ENCODE measurements at places on chromosomes 1 and 21.
A peak's percentile ranks its signal among the peaks of the same experiment; 100 is the strongest.

DNA sequence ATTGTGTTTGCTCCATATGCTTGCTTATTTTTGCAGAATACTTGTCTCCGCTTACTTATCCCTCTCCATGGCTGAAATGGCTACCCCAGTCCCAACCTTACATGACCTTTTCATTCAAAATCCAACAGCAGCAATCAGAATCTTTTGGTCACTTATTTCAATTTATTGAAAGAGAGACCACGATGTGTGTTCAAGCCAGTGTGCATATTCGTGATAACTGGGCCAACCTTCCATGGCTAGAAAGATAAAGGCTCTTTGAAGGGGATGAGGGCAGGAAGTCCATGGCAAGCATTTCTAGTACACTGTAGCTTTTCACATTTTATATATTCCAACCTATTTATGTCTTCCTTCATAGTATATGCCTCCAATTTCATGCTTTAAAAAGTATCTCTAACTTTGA lies 23.1 kb downstream of the HSD11B1 start:
- no peak for DNase-seq

DNA sequence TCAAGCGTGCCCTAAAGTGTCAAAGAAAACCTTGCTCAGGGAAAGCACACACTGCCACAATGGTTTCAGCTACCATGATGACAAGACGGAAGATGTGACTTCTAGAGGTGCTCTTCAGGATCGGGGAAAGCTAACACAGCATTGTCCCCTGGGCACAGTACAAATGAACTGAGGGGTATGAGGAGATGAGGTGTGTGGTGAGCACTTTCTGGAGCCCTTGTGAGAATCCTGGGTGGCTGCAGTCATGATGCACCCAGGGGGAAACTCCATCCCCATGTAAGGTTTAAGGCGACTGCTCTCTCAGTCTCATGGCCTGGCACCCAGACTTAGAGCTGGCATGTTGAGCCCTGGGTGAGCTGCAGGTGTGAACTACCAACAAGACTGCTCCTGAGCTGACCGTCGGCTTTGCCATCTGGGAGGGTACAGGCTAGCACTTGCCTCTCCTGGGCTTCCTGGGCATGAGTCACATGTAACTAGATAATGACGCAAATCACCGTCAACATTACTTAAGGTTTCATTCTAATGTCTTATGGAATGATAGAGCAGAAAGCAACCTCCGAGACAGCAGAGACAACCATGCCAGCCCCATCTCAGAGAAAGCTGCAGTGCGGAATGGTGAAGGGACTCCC lies 144.6 kb downstream of the CLIC6 start:
- DNase-seq = no peak

- no peak for DNase-seq
These were observed 41.4 kb upstream of the LMX1A start for GRCh38 chr1:165397944-165398343.

DNA sequence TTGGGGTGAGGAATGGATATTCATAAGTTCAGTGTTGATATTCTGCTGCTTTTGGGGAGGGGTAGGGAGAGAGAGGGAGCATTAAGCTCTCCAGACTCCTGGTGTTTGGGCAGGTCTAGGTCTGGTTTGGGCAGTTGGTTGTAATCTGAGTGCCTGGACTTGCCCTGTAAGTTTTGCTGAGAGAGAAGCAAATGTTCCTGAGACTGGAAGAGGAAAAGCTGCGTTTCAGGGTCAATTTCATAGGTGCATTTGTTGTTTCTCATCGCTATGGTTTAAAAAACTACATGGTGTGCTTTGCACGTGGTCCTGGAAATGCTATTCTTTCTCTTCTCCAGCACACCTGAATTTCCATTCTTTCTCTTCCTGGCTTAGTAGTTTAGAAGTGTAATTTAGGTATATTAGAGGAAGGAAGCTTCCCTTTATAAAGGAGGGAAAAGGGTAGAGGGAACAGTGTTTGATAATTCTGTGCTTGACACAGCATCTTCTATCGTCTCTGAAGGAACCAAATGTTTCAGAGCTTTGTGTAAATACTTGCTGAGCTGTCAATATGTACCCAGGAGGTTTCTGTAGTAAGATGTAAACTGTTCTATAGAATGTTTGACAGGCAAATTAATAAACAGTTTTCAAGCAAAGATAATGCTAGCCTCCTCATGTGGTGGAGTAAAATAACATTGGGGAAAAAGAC lies 6.3 kb downstream of the ARID1A start:
- DNase-seq = no peak

- no peak for DNase-seq
These were observed 24.3 kb downstream of the PGBD5 start for GRCh38 chr1:230401763-230402294.

- DNase-seq = no peak
These were observed 842 bp upstream of the ZC3H12A start for GRCh38 chr1:37473431-37474045.

DNA sequence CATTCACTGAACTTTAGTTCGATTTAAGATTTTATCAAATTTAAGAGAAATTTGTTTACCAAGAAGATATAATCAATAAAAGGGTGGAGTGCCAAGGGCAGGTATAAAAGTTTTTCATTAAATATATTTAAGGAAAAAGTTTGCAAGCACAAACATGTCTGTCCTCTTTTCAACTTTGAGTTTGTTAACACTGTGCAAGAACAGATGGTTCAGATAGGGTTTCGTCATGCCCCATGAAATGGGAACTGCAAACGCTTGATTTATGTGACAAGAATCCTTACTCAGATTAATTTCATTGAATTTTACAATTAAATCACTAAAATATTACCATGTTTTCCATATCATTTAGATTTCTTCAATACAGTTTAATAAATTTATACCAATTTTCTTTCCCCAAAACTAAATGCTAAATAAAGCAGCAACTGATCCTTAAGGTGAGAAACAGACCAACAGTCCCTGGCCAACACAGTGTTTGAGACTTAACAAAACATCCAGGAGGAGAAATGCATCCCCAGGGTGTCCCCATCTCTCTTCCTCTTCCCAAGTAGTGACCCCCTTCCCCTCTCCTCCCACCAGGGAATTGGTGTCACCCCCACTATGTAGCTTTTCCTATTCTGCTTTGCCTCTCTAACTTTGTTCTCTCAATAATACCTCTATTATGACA lies 292.9 kb downstream of the LTN1 start:
- no peak for DNase-seq

- DNase-seq = no peak
These were observed 5.0 kb upstream of the CDC14A start for GRCh38 chr1:100347009-100347966.

- DNase-seq = no peak
These were observed 17.9 kb downstream of the UBL4B start for GRCh38 chr1:110130113-110130591.

- no peak for DNase-seq
These were observed 85.2 kb upstream of the VAV3 start for GRCh38 chr1:108050158-108050557.

GRCh38 chr21:20641241-20641640 lies 357.0 kb upstream of the NCAM2 start:
- DNase-seq = no peak

DNA sequence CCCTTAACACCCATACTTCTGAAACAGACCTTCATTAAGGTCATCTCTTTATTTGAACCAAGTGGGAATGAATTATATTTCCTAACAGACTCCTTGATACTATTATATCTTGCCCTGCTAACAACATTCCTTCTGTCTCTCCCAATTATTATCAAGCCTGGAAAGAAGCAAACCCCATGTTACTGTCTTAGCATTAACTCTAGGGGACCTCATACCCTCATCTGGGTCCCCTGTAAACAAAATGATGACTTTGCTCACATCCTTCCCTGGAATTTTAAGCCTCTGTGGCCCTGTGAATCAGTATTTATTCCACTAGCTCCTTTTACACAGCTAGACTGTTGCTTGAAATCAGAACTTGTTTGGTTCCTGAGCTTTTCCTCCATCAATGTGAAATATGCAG lies 38.3 kb upstream of the BCL10 start:
- no peak for DNase-seq

- DNase-seq = no peak
These were observed 34.1 kb downstream of the ACOT7 start for GRCh38 chr1:6359216-6360116.

DNA sequence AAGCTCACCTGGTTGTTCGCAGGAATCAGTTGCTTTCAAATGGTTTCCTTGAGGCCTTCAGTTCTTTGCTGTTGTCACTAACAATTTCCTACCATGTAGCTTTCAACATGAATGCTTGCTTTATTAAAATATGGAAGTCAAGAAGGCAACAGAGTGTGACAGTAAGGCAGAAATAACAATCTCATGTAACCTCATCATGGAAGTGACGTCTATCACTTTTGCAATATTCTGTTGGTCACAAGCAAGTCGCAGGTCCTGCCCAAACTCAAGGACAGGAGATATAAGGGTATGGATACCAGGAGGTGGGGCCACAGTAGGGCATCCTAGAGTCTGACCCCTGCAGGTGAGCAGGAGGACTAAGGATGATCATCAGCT lies 296.8 kb upstream of the ZP4 start:
- no peak for DNase-seq

GRCh38 chr1:169024800-169025271 lies 81.7 kb upstream of the ATP1B1 start:
- DNase-seq = no peak

DNA sequence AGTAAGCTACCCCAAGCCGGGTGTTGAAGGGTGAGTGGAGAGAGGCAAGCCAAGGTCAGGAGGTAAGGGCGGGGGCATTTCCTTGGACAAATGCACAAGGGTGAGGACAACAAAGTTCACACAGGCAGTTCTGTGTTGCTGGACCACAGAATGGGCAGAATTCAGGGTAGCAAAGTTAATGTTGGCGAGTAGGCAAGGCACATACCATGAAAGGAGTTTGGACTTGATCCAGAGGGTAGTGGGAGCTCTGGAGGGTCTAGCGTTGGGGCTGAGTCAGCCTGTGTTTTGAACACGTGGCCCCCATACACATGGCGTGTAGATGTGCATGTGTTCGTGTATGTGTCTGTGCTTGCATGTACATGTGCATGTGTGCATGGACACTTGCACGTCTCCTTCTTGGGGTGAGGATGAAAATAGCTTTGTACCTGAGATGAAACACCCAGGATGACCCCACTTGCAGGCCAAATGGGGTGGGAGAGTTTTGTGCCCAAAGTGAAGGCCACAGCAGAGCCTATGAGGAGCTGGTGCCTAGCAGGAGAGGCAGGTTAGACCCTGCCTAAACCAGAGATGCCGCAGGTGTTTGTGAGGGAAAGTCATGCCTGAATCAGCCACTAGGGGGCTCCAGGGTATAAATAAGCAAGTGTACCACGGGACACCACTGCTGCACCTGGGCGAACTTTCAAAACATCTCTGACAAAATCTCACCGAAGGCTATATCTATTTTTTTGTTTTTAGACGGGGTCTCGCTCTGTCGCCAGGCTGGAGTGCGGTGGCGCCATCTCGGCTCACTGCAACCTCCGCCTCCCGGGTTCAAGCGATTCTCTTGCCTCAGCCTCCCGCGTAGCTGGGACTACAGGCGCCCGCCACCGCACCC lies 21.8 kb downstream of the SLC27A3 start:
- peak; percentile 61 for DNase-seq

DNA sequence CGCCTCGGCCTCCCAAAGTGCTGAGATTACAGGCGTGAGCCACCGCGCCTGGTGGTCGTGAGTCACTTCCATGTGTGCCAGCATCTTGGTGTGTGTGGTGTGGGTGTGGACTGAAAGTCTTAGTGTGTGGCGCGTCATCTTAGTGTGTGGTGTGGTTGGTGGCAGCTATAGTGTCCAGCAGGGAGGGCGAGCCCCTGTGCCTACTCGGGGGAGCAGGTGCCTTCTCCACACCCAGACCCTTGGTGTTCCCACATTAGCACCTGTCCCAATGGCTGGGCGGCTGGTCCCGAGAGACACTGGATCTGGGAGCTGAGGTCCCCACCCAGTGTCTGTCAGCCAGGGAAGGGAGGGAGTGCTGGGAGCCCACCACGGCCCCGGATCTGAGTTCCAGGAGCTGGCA lies 2.8 kb downstream of the SCNN1D start:
- DNase-seq = no peak

DNA sequence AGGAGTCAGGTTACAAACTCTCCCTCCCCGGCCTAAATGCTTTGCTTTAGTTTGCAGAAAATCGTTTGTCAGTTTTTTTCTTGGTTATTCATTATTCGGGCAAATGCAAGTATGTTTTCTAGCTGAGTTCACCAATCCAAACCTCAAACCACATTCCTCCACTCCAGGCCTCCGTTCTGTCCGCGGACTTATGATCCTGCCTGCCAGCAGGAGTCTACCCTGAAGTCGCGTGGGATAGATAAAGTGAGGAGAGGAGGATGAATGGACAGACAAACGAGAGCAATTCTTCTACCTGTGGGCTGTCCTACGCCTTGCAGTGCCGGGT lies 1.3 kb downstream of the ADAMTS1 start:
- DNase-seq = no peak

DNA sequence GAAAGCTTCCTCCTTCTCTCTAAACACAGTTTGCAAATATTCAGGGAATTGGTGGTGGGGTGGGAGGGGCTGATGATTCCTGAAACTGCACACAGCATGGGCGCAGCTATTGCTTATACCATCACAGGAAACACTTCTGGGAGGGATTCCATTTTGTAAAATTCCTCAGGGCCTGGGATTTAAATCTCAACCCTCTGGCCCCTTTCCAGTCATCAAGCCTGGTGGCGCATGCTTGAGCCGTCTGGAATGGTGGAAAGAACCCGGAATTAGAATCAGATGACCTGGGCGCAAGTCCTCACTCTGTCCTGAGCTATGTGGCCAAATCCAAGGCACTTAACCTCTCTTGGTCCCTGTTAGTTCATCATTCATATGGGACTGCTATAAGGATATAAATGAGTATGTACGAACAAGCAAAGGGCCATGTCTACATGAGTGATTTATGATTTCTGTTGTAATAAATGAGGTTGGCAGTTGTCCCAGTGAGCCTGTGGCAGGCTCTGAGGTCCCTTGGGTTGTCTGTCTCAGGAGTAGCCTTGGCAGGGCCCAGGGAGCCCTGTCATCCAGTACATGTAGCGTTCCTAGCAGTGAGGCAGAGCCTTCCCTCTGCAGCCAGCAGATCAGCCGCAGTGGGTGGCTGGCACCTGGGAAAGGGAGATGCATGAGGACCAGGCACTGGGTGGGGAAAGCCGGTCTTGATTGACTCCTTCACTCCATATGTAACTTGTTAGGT lies 72.0 kb downstream of the MAN1C1 start:
- no peak for DNase-seq

- peak; percentile 51 for DNase-seq
These were observed 36.6 kb downstream of the GJA5 start for GRCh38 chr1:147723691-147724323.

GRCh38 chr1:63825111-63825510 lies 51.3 kb downstream of the ROR1 start:
- no peak for DNase-seq

- no peak for DNase-seq
These were observed 160.2 kb downstream of the COP1 start for GRCh38 chr1:176046926-176047325.

Measured in NCI-H1930 (cell line).